ENCODE measurements at places on chromosomes 2 and 18. TPM values are rescaled to one million over a fixed set of nuclear protein-coding genes. Genes with fewer than 3 reads are reported as not detected.

DNA sequence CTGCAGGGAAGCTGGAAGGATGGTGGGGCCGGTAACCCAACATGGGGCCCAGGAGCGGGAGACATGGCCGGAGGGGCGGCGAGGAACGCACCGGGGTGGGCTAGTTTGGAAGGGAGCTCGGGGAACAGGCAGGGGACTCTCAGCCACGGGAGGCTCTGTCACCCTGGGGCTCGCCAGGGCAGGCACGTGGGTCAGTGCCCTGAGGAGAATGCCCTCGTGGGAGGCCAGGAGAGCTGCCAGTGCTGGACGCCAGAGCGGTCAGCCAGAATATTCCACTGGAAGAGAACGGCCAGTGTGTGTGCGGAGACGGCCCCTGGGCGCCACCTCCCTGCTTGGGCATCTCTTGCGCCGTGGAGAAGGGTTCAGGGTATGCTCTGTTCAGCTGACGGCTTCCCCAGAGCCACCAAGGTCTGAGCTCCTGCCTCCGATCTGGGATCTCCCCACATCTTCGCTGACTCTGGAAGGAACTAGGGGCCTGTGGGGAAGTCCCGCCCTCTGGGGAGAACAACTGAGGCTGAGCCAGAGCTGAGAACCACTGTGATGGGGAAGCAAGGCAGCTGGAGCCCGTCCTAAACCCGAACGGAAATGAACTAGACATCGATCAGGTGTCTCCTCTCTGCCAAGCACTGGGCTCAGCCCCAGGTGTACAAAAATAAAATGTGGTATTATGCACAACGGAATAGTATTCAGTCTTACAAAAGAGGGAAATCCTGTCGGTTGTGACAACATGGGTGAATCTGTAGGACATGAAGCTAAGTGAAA, 49.3 kb downstream of the TNP1 start:
- no peak for DNase-seq

SCN9A gene
- 2.6 TPM for polyA plus RNA-seq

DNA sequence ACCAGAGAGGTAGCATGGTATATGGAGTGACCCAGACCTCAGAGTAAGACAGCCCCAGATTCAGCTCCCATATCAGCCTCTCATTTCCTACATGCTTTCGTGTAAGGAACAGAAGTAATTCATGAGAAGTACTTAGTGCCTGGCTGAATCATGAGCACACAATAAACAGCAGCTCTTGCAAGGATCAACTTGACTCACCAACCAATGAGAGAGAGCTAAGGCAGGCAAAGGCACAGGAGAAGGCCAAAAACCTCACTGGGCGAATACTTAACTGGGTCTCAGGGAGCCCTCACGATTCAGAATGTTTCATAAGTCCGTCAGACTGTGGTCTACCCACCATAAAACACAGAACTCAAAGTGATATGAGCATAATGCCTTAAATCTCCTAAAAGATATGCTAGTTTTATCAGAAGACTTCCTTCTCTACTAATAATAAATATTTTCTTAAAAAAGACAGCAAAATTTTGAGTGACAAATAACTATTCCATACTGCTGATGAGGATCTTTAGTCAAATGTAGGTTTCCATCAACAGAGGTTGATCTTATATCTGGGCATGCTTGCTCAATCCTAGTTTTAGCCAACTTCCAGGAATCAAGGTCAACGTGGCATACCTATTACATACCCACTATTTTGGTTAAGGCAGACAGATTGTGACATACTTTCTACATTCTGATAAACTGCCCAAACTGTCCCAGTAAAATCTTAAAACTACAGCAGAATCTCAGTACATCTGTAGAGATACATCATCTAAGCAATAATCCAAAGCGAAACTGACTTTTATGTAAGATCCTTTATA, 34.9 kb downstream of the IMMT start:
- DNase-seq, result no peak

- peak; percentile 59 for DNase-seq
Measured at GRCh38 chr2:219207884-219208740, 1.5 kb downstream of the ZFAND2B start.

NHEJ1 gene
- 11.7 TPM for polyA plus RNA-seq

Data from lung (tissue), 17 donors.